Mucosa of gallbladder (tissue), 1 donor: ENCODE measurements at places on chromosomes 7 and 10. TPM values are rescaled to one million over a fixed set of nuclear protein-coding genes. Genes with fewer than 3 reads are reported as not detected.

DNA sequence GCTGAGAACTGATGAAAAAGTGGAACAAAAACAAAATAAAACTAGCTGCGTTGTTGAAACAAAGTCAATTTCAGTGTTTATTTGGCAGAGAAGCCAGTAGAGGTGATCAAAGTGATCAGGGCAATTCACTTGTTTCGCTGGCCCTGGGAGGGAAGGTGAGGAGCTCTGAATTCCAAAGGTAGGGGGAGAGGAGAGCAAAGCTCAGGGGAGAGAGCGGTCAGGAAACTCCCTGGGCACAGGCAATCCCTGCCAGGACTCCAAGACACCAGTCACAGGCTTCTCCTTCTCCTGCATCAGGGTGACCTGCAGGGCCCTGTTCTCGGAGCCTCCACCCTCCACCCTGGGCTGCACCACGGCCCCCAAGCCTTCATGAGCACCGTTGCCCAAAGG, 6.8 kb upstream of the KIAA1217 start:
- peak; percentile 40 for DNase-seq

- no peak for DNase-seq
Observed at GRCh38 chr10:67077376-67077775, 151.5 kb downstream of the LRRTM3 start.

IFIT2 gene
- 11.8 TPM for total RNA-seq

GRCh38 chr10:59537501-59537900, 172.1 kb downstream of the SLC16A9 start:
- no peak for DNase-seq

DNA sequence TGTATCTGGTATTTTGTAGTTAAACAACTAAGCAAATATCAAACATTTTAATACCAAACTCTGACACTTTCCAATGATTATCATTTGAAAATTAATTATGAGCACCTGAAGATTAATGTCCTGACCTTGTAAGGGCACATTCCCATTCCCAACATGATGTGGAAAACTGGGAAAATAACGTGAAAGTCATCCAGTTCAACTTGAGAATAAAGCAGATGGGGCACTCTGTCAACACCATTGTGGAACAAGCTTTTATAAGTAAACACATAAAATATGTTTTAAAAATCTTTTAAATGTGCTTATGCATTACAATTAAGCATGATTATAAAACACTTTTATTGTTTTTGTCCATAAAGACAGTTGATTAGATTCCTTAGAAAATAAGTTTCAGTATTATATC, 14.1 kb downstream of the STEAP2 start:
- no peak for DNase-seq

MYPN gene
- not detected for total RNA-seq

GRCh38 chr7:6290319-6290741, 17.9 kb upstream of the CYTH3 start:
- DNase-seq: no peak

EPO gene
- total RNA-seq: not detected

GRCh38 chr10:89651205-89651915, 6.3 kb upstream of the PANK1 start:
- no peak for DNase-seq

AS3MT gene
- 5.4 TPM for total RNA-seq

GRCh38 chr10:51789118-51789517, 89.7 kb upstream of the CSTF2T start:
- DNase-seq: no peak

LRMDA gene
- total RNA-seq: 17.1 TPM

FOXP2 gene
- total RNA-seq: 10.1 TPM

DNA sequence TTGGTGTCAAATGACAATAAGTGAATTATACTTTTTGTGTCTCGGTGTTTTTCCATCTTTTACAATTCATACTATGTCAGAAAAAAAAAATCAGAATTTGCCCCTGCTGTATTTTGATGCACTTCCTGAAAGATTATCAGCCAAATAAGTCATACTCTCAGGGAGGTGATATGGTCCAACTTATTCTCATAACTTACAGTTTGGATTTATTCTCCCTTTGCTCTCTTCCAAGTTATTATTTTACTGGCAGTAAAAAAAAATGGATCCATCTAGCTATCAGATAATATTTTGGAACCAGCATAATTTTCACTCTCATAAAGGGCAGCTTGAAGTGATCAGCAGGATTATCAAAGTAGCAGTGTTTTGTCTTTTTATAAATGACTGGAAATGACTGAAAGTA, 337.1 kb downstream of the BMPER start:
- DNase-seq: no peak

DNA sequence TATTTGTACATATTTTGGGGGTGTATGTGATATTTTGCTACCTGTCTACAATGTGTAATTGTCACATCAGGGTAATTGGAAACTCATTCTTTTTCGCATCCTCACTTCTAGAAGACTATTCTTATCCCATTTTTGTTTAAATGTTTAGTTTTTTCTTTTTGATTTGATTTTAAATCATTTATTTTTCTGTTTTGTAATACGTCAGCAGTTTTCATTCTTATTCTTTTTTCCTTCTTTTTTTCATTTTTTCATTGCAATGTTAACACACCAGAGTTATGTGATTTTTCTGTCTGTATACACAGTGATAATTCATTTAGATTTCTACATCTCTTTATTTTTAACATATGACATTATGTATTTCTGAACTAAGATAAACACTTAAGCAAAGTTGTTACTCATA, 85.5 kb downstream of the SLC13A1 start:
- DNase-seq: no peak

SPRN gene
- not detected for total RNA-seq

PTPRZ1 gene
- total RNA-seq: 2.2 TPM

GRCh38 chr7:90663176-90663575, 67.1 kb downstream of the CDK14 start:
- DNase-seq: no peak

CPEB3 gene
- 9.7 TPM for total RNA-seq

CHCHD1 gene
- total RNA-seq: 28.0 TPM

DNA sequence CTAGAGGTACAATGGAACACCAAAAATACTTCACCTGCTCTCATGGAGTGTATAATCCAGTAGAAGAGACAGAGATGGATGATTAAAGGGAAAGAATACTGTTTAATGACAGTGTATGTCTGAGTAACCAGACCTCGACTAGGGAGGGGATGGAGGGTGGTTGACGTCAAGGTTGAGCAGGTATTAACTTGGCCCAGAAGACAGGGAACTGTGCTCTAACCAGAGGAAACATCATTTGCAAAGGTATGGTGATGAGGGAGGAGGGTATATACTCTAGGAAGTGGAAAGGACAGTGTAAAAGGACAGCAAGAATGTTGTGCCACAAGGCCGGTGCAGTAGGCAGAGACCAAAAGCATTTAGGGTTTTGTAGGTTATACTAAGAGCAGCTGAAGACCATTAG, 2.9 kb downstream of the MIOS start:
- DNase-seq: no peak

DNA sequence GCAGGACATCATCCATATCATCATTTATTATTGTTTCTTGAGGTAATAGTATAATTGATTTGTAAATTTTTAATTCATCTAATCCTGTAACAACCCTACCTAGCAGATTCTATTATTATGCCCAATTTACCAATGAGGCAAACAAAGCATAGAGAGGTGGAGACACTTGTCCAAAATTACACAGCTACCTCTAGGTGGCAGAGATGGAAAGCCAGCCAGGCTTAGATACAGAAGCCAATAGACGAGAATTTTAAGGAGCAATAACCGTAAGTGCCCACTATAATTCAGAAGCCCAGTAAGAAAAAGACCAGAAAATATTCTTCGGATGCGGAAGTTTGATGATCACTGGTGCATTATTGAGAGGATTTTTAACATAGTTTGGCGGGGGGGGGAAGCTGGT, 54.0 kb downstream of the ANK3 start:
- no peak for DNase-seq

- no peak for DNase-seq
Observed at GRCh38 chr10:299969-300368, 164.7 kb downstream of the ZMYND11 start.

DNA sequence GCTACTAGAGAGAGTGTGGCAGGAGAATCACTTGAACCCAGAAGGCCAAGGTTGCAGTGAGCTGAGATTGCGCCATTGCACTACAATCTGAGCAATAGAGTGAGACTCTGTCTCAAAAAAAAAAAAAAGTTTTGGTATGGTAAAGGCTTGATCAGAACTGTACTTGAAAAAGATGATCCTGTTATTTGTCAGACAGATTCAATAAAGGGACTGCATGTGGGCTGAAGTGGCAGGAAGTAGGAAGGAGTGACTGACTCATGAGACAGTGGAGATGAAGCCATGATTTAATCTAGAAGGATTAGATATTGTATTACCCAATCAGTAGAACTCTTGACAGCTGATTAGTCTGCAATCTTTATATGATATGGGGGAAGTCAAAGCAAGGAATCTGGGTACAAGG, 2.7 kb upstream of the TMEM254 start:
- no peak for DNase-seq

INHBA gene
- total RNA-seq: 17.9 TPM

DNA sequence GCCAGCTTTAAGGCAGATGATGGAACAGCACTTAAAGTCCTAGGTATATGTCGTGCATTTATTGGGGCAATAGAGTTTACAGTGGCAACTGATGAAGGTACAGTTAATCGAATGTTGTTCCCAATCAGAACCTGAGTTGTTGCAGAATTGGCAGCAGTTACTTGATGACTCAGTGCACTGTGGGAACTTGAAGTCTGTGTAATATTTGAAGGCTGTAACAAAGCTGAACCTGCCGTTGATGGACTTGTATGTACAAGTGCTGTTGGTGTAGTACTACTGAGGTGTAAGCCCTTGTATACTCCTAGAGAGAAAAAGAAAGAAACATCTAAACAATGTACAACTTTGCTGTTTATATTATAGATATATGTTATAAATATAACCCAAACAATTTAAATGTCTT, 75.3 kb downstream of the EPC1 start:
- no peak for DNase-seq

AKR1D1 gene
- total RNA-seq: 0.37 TPM

GRCh38 chr10:113294868-113295267, 258.0 kb upstream of the HABP2 start:
- no peak for DNase-seq

SLC13A1 gene
- total RNA-seq: 132 TPM

STEAP4 gene
- 9.8 TPM for total RNA-seq

DNA sequence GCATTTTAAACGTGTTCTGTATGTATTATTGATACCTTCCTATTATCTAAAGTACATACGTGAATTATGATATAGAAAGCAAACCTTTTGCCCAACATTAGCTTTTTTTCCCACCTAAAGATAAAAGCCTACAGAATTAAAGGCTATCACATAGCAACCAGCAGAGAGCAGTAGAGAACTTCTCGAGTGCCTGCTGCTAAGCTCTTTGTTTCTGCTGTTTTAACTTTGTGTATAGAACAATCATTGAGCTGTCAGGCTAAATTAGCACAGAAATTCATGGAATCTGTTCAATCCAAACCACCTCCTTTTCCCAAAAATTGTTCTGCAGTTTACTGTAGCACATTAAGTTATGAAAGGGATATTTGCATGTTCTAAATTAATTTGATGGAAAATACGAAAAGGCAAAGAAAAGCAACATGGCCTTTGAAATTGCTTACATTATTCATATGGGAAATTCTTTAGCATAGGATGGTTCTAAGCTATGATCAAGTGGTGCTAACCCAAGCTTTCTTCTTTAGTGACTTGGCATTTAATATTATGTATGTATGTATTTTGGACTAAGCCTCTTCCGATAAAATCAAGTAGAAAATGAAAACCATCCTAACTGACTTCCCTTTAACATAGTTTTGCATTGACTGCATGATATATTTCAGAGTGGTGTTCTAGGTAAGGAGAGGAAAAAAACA, 1288.5 kb downstream of the GATA3 start:
- no peak for DNase-seq

MRLN gene
- total RNA-seq: not detected
